Activated CD4-positive, CD25-positive, alpha-beta regulatory T cell treated with anti-CD3 and anti-CD28 coated beads, Interleukin-2, amount 50 U/mL, for 24 hours (primary cell): ENCODE measurements at places on chromosomes 6 and 20.

- no peak for ATAC-seq
Observed at GRCh38 chr6:155791186-155791585, 335.5 kb upstream of the NOX3 start.

- ATAC-seq = peak; percentile 27
Observed at GRCh38 chr6:145017516-145017915, 717.8 kb downstream of the EPM2A start.

DNA sequence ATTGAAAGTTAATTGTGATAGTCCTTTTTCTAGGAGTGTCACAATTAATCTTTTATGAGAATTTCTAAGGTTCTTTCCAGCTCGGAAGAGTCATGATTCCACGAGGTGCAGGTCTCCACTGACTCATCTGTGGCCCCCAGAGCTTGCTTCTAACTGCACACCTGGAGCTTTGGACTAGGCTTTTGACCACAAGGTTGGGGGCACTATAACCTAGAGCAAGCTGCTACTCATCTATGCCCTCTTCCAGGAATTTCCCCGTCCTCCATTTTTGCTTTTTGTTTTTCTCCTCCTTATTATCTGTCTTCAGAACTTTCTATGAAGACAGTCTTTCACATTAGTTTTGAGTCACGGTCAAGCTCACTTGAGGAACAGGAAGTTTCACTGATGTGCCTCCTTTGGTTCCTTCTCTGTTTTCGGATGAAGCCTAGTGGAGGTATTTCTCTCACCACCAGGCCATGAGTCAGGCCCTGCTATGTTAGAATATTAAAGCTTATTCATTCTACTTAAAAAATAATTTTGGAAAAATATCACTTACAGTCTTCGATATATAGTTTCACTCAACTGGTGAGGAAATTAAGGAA lies 119.2 kb upstream of the INSM1 start:
- ATAC-seq = no peak

DNA sequence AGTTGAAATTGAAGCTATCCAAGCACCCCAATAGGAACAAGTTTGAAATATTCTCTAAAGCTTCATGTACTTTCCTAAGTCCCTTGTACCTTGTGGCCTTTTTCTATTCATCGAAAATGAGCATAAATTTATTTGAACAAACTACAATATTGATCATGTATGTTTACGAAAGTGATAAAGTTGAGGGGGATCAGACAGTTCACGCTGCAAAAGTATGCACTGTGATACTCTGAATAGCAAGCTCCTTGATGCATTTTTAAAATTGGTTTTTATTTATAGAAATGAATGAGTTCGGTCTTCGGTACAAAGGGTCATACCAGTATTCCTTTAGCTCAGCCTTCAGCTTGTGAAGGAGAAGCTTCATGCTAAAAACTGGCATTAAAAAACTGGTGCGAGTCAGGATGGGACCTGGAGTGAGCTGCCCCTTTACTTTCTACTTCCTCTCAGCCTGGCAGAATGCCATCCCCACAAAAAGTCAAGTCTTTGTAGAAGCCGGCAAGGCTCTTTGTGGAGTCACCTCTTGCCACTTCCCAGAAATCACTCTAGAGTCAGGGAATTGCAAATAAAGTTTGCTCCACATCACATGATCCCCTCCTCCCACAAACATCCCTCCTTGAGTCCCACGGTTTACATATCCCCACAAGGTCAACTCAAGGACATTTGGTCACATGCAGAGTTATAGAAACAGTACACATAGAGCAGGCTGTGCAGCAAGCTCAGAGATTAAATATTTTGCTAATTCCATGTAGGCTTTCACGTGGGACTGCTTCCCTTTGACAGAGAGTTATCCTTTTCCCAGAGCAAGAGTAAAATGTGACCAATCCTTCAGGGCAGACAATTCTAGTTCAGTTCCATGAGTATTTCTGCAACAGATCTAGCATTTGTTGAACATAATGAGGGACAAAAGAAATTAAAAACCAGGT lies 34.6 kb upstream of the ADGRF1 start:
- ATAC-seq = no peak

- no peak for ATAC-seq
Observed at GRCh38 chr6:152300517-152300916, 336.6 kb downstream of the SYNE1 start.

- no peak for ATAC-seq
Observed at GRCh38 chr6:112522587-112522986, 175.5 kb downstream of the RFPL4B start.

DNA sequence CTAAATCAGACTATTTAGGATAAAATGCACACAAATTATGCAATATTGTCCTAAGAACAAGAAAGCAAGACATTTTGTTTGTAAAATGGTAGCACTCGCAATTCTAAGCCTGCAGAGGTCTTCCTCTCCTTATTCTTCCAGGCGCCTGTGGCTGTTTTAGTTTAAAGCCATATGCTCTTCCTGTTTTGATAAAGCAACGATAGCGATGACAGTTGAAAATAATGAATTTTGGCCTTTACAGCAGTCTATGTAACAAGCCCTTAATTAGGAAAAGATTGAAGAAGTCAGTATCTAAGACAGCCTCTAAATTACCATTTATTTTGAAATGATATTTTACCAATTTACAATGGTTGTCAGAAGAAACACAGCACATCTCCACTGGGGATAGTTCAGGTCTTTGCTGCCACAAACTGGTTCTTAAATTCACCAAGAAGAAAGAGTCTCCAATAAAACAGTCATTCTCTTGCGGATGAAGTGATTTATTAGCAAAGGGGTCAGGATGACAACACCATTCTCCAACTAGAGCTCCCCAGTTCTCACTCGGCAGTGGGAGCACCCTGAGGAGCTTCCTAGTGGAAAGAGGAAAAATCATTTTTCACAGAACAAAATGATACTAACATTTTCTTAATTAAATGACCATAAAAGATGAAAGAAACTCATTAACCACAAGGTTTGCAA lies 21.4 kb downstream of the UBE3D start:
- no peak for ATAC-seq

GRCh38 chr6:104984831-104985230 lies 27.9 kb downstream of the LIN28B start:
- ATAC-seq = no peak
